Activated T-helper 1 cell treated with Interleukin-2 at 50 U/mL for 16 hours (primary cell): ENCODE measurements at places on chromosomes 1 and 21.

DNA sequence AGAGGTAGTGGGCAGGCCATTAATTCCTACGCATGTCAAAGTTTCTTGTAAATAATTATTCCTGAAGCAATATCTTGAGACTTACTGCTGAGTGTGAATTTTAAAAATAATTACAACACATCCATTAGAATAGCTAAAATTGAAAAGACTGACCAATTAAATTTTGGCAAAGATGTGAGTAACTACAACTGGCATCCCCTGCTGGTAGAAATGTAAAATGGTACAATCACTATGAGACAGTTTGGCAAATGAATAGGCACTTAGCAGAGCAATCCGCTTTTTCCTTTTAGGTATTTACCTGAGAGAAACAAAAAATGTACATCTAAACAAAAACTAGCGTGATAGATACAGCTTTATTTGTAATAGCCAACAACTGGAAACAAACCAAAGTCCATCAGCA lies 798.9 kb downstream of the BRINP3 start:
- DNase-seq, result no peak

- no peak for DNase-seq
Measured at GRCh38 chr21:41824466-41825207, 54.5 kb downstream of the PRDM15 start.

- DNase-seq, result no peak
Measured at GRCh38 chr1:184595596-184595995, 159.1 kb downstream of the EDEM3 start.

DNA sequence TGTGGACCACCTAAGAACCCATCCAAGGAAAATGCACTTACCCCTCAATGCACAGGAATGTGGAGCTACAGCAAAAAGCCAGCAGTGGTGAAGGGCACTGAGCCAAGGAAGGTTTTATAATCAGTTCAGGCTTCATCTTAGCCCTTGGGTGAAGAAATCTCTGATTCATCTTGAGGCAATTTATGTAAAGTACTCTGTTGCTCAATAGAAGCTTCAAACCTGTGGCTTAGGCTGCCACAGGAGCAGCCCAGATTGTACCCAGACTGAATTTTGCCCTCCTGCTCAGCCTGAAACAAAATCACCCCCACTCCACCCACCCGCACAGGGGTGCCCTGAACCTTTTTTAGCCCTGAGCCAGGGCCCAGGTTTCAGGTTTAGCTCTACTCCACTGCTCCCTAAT lies at the start of gene S100A12:
Gene S100A12, minus strand, starts transcription at position 111 of the 400 bp plus-strand sequence. CDS start 1,029 bp downstream, outside the sequence.
- no peak for DNase-seq

DNA sequence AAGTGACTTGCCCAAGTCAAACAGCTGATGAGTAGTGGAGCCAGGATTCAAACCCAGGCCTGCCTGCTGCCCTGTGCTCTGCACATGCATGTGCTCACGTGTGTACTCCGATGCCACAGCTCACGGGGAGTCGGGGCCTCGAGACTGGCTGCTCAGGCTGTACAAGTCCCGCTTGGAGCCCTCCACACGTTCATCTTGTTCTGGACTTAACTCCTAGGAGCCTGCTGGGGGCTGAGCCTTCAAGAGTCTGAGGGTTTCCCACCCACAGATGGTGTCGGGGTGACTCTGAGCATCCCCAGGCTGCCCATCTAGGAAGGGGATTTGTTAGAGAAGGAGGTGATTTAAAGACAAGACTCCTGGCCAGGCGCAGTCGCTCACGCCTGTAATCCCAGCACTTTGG lies 35.7 kb upstream of the KDM4A start:
- no peak for DNase-seq

- DNase-seq, result no peak
Measured at GRCh38 chr1:223515421-223515820, 122.2 kb downstream of the CCDC185 start.

GRCh38 chr1:40029608-40030007 lies 10.9 kb upstream of the CAP1 start:
- DNase-seq, result no peak

DNA sequence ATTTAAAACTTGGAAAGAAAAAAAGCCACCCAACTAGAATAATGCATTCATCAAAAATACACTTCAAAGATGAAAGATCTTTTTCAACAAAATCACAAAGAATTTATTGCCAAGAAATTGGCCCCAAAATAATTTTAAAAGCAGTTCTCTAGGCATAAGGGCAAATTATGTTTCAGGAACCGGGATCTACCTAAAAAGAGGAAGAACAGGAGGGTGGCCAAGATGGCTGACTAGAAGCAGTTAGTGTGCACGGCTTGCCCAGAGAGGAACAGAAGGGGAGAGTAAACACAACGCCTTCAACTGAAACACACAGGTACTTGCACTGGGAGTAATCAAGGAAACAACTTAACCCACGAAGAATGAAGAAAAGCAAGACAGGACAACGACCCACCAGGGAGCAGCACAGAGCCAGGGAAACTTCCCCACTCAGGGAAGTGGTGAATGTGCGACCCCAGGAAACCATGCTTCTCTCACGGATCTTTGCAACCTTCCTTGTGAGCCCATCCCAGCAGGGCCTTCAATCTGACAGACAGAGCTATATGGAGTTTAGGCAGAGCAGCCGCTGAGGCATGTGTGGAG lies 46.1 kb downstream of the ACKR1 start:
- DNase-seq, result no peak

- no peak for DNase-seq
Measured at GRCh38 chr1:119617751-119618691, 30.0 kb downstream of the ZNF697 start.

DNA sequence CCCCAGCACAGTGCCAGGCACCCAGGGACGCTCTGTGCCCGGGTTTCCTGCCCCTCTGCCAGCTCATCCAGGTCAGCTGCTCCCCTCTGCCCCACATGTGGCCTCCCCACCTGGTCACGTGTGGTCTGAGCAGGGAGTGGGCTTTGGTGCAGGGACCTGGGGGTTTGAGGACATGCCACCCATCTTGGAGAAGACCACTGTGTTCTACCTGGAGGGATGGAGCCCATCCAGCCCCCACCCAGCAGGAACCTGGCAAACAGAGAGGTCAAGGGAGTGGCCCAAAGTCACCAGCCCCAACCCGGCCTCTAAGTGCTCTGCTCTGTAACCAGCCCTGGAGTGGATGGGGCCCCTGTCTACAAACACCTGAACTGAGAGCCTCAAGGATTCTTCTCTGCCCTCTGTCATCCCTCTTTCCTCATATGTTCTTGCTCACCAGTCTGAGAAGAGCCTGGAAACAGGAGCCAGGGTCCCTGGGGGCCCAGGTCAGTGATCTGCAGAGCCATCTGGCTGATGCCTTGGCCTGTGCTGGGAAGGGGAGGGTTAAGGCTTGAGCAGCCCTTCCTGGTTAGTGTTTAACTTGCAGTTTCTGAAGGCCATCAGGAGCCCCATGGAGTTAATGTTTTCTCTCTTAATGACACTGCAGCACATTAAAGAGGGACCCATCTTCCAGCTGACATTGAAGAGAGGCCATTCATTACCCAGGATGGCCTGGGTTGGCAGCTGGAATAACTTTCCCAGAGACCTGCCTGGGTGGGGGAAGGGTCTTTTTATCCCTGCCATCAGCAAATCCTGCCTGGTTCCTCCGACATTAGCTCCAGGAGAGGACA lies 235.4 kb downstream of the PTPRU start:
- DNase-seq, result no peak

- DNase-seq, result no peak
Measured at GRCh38 chr1:176566004-176566975, 103.3 kb downstream of the PAPPA2 start.

GRCh38 chr1:167501515-167502191 lies 16.7 kb downstream of the CD247 start:
- DNase-seq, result no peak

GRCh38 chr1:44830900-44831304 lies 12.2 kb downstream of the PTCH2 start:
- DNase-seq, result no peak

DNA sequence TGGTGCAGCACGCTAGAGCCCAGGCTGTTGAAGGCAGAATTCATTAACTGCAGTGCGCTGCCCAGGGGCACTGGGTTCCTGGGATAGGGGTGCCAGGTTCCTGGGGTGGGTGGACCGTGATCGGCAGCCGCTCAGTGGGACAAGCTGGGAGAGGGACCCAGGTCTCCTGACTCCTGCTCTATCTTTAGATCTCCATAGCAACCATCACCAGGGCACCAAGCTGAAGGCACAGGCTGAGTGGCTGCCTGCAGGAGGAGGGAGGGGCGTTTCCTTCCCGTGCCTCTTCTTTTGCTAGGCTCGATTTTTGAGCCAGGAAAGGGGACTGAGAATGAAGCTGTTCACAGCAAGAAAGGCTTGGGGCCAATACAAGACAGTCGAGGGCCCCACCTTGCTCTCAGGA lies 20.9 kb upstream of the CDCP2 start:
- DNase-seq, result no peak

- DNase-seq, result no peak
Measured at GRCh38 chr1:41683681-41684500, 199.4 kb upstream of the EDN2 start.

DNA sequence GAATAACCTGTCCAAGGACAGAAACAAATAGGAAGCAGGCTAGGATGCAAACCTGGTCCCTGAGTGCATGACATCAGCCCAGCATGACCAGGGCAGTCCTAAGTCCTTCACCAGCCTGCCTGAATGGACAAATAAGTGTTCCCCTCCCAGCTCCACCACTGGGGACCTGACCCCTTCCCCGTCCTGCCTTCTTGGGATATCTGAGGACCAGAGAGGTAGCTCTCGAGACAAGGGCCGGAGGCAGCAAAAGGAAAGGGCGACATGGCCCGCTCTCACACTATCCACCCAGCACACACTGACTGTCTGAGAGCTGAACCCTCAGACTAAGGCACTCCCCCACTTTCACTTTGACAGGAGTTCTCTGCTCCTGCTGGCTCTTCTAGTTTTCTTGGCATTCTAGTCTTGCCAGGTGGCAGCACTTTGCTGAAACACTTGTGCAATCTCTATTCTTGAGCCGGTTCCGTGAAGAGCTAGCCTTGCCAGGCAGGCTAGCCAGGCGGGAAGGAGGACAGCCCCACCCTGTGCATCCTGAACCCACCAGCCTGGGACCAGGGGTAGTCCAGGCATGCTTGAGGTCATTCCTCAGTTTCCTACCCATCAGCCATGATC lies 251.1 kb upstream of the RAB4A start:
- no peak for DNase-seq

GRCh38 chr1:195337646-195338045 lies 1270.6 kb downstream of the KCNT2 start:
- DNase-seq, result no peak

GRCh38 chr1:207745839-207746767 lies 5.8 kb upstream of the CD46 start:
- DNase-seq, result no peak

DNA sequence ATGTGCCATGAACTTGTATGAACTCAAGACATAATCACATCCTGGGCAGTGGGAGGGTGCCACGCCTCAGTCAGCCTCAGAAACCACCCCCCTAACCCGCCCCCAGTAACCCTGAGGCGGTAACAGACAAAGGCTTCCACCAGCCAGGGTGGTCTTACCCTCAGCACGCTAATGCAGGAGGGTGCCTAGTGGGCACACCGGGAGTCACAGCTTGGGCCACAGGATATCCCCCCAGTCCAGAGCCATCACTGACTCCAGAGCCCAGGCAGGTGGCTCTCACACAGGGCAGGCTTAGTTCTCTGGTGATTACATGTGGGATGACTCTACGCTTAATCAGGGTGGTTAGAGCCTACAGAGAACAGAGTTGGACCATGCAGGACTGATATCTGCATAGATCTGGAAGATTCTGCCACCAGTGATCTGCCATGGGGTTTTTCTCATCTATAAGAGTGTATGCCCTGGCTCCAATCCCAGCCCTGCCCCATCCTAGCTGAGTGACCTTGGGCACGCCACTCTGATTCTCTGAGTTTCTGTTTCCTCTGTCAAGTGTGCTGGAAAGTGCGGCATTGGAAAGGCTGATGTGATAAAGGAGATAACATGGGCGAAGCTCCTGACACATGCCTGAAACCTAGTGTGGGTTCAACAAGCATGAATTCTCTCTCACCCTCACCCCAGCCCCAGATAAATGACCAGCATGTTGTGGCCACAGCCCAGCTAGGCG lies 27.3 kb downstream of the OPTC start:
- DNase-seq, result no peak

GRCh38 chr1:236480758-236481436 lies 42.9 kb upstream of the LGALS8 start:
- DNase-seq, result no peak

- DNase-seq, result no peak
Measured at GRCh38 chr1:226201029-226201593, 14.6 kb upstream of the ACBD3 start.

GRCh38 chr1:101366513-101367215 lies 129.8 kb downstream of the S1PR1 start:
- DNase-seq, result no peak

GRCh38 chr1:152442765-152443164 lies 28.7 kb upstream of the CRNN start:
- DNase-seq, result no peak

- no peak for DNase-seq
Measured at GRCh38 chr1:103783944-103784377, 34.3 kb downstream of the AMY1C start.

GRCh38 chr1:6857831-6858230 lies 72.6 kb downstream of the CAMTA1 start:
- DNase-seq, result no peak

DNA sequence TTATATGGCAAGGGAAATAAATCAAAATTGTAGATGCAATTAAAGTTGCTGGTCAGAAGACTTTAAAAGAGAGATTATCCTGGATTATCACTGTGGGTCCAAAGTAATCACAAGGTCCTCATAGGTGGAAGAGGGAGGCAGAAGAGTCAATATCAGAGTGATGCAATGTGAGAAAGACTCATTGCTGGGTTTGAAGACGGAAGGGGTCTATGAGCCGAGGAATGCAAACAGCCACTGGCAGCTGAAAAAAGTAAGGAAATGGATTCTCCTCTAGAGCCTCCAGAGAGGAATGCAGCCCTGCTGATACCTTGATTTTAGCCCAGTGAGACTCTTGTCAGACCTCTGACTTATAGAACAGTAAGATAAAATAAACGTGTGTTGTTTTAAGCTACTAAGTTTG lies 59.8 kb upstream of the MUTYH start:
- no peak for DNase-seq

DNA sequence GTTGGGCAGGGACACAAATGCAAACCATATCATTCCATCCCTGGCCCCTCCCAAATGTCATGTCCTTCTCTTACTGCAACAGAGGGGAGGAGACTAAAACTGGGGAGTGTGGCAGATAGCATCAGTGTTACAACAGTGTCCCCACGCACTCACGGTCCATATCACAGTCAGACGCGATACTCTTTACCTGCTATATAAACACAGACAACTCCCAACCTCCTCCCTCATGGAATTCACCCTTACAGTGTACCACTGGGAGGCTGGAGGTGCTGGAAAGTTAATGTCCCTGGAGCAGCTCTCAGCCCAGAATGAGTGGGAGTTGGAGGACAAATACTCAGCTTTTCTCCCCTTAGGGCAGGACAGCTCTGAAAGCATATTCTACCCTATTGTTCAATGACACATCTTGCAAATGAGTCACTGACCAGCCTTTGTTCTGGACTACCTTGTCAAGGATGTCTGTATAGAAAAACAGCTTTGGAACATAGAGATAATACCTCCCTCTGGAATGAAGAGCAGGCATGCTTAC lies 445.9 kb downstream of the SETD4 start:
- DNase-seq, result no peak

GRCh38 chr1:71448444-71448843 lies 367.6 kb upstream of the ZRANB2 start:
- DNase-seq, result no peak
